Activated CD4-positive, alpha-beta T cell treated with anti-CD3 and anti-CD28 coated beads, Interleukin-10, Interleukin-2, amounts not matched to agents 100 ng/mL and 50 ng/mL, durations not matched to agents 16 hours and 8 hours (primary cell): ENCODE measurements at places on chromosomes 1 and 21.
A peak's percentile ranks its signal among the peaks of the same experiment; 100 is the strongest.

GRCh38 chr1:10903421-10903820, 107.0 kb upstream of the CASZ1 start:
- DNase-seq: no peak

DNA sequence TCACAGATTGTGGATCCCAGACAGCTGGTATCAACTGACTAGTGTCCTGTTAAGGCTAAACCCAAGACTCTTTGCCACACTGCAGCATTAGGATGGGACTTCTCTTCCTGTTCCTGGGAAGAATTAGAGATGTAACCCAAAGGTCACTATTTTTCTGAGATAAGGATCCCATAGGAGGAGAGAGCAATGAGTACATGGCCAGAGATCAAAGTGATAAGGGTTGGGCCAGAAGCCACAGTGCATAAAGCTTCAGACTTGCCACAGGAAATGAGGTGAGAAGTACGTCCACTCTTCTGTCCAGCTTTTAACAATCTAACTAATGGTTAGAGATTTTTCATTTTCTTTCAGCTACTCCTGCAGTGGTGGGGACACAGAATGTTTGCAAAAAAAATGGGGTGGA, at the start of gene HSD3B1:
HSD3B1 (plus strand) TSS at position 270 of the 400 bp plus-strand sequence. CDS start 267 bp downstream, outside the sequence.
- DNase-seq: no peak

GRCh38 chr1:62263814-62264353, 55.4 kb downstream of the KANK4 start:
- DNase-seq: no peak

- no peak for DNase-seq
These were observed 300.7 kb downstream of the SIPA1L2 start for GRCh38 chr1:232329103-232329813.

GRCh38 chr1:178718520-178718919, 6.5 kb upstream of the RALGPS2 start:
- DNase-seq: no peak

DNA sequence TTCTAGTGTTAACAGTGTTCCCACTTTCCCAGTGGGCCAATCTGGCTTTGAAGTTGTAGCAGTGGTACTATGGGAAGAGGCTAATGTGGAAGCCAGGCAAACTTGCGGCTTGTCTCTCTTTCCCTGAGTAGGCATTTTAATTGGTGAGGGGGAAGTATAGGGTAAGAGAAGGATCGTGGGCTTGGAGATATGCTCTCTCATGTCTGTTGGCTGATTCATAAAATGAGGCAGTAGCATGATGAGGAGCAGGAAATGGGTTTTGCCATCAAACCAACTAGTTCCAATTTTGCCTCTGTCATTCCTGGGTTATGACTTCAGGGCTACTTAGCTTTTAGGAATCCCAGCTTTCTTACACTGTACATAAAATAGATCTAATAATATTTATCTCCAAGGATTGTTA, 12.1 kb downstream of the C8A start:
- no peak for DNase-seq

DNA sequence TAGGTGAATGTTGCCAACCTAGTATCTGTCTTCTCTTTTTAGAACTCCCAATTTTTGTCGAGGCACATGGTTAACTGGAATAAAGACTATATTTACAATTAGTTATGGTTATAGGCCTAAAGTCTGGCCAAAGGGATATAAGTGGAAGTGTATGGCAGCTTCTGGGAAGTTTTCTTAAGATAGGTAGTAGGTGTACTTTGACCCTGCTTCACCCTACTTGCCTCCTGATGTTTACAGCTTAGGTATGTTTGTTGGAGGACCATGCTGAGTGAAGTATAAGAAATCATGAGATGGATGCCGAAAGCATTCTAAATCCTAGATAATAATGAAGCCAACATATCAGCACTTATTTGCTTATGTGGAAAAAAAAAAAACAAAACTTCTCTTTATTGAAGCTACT, 272.1 kb downstream of the S1PR1 start:
- no peak for DNase-seq

DNA sequence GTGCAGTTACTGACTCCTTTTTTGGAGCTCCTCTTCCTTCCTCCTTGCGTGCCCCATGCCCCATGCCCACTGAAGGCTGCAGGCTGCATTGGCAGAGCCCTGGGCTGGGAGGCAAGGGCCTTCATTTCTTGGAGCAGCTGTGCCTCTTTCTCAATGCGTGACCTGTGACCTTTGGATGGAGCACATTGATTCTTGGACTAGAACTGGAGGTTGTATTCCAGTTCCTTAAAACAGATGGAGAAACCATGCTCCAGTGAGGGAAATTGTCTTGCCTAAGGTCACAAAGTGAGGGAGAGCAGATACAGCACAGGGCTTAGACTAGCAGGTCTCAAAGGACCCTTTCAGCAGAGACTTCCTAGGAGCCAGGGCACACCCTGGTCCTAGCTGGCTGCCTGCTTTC, 9.0 kb downstream of the TMEM269 start:
- no peak for DNase-seq

GRCh38 chr1:37890378-37891014, 31.1 kb upstream of the MTF1 start:
- peak; percentile 32 for DNase-seq
